PC-3 (cell line): ENCODE measurements at places on chromosomes 12 and 14.

DNA sequence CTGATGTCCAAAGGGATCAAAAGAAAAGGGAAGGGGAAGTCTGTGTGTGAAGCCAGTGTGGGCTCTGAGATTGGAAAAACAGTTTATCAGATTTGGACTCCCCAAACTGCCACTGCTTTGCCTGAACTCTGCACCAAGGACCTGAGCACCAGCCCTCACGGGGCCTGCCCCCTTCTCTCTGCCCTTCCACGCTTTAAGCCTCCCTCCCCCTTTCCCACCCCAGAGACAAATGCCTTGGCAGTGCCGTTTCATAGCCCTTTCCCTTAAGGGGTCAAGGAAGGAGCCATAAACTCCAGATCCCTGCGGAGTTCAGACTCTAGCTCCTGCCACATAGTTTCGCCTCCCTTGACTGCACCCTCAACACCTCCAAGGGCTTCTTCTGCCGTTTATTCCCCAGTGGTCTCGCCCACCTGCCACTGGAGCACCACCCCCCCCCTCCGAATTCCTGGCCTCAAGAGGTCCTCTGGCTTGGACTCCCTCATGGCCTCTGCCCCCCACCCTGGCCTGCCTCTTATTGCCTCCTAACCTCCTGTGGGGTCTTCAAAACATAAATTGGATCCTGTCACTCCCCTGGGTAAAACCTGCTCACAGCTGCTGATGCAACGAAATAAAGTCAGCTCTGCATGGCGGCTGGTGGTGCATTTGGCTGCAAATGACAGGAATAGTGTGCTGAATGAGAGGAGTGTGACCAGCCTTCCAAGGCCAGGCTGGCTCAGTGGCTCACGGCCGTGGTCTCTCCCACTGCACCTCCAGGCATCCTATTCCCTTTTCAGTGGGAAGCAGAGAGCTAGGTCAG is 18.8 kb downstream of the SLC25A29 start:
- no peak for DNase-seq

DNA sequence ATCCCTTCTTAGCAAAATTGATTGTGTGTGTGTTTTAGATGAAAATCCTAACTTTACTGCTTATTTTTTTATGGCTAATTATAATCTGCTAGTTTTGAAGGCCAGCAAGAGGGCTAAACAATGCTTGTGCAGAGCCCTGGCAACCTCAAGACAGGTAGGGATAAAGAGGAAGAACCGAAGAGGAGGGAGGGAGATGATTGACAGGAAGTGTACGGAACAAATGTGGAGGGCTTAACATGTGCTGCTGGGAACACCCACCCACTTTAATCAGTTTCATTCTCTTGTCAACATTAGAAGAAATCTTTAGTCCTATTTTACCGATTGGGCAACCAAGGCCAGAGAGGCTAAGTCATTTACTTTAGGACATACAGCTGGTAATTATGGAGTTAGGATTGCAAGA is 1.4 kb upstream of the WSCD2 start:
- no peak for DNase-seq

DNA sequence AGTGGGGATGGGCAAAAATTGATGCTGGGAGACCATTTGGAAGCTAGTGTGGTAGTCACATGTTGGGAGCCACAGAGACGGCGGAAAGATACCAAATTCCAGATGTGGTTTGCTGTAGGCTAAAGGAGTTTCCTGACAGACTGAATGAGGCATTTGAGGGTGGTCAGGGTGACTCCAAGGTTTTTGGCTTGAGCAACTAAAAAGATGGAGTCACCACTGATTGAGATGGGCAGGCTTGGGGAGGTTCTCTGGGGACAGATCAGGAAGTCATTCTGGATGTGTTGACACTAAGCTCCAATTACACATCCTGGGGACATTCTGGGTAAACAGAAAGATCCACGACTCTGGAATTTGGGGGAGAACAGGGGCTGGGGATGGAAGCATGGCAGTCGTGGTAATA is 15.5 kb upstream of the SERPINA9 start:
- DNase-seq: no peak

DNA sequence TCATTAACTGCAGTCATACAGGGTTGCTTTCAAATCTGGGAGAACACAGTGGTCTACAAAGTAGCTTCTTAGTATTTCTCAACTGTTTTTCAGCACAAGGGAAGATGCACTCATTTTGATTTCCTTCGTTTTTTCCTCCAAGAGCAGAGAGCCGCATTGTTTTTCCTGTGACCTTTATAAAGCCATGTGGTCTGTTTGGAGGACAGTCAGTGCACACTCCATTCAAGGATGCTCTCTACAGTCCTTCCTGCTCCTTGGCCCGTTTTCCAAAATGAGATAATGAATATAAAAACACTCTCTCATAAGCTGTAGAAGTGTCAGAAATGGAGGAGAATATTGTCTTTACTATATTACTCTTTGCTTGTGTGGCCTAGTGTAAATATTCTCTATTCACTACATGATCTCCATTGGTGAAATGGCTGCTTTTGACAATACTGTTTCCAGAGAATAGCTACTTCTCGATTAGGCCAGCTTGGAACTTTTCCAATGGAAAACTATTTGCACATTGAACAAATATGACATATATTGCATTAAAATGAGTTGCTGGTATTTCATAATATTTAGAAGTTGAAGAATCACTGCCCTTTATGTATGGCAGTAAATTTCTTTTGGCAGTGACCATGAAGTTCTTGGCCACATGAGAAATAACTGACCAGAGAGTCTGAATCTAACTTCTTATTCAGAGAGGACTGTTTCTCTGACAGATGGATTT is 393.1 kb upstream of the RGS6 start:
- peak; percentile 19 for DNase-seq

- DNase-seq: no peak
Measured at GRCh38 chr12:25942709-25943108, 15.8 kb upstream of the RASSF8 start.

- no peak for DNase-seq
Measured at GRCh38 chr12:80015660-80016059, 80.8 kb upstream of the PPP1R12A start.

DNA sequence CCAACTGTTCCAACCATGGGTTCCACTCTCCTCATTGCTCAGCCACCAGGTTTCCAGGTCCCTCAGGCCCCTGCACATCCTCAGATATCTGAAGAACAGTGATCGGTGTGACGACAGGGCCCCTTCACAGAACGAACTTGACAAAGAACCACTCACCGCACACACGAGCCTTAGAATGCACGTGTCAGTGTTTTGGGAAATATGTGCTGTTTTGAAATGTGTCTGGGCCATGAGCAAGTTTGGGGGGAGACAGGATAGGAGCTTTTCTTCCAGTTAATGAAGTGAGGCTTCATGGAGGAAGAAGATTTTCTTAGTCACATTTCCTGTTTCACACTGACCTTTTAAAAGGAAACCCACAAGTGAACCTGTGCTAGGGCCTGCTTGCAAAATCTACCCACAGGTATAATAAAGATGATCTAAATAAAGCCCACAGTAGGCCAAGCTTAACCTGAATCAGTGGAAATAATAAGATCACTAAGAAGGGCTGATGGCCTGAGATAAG is 58.6 kb downstream of the ZFP36L1 start:
- no peak for DNase-seq

DNA sequence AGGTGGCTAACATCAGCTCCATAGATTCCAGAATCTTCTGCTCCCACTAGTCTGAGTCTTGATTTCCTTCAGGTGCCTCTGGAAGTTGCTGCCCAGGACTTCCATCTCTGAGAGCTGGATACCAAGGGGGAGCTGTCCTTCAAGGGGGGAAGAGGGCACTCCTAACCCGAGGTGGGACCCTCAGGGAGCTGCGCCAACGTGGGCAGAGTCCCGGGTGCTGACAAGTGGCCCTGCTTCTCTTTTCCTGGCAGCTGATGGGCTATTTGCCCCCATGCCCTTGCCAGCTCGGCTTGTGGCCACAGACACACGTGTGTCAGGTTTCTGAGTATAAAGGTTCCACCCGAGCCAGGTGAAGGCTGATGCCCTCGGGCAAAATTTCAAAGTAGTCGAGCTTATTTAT is 272.5 kb downstream of the TTC8 start:
- DNase-seq: no peak

DNA sequence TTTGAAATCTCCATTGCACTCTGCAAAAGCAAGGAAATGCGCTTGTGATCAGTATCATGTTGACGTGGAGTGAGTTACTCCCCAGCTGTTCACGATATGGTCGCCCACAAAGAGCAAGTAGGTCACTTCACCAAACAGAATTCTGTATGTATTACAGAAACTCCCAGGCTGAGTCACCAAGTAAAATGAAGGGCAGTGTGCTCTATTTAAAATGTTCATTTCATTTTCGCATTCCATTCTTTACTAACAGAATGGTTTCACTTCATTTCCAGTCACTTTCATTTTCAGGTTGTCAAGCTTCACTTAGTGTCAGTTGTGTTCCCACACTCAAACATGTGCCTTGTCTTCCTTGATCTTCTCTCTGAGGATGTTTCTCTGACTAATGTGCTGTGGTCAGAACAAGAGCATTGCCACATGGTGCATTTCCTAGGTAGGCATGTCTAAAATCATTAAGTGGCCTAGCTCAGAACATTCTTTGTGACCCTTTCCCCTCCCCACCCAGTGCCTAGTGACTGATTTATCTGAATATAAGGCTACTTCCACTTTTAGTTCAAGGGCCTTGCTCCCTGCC is 391.2 kb downstream of the RAD51B start:
- DNase-seq: peak; percentile 78

- peak; percentile 83 for DNase-seq
Measured at GRCh38 chr12:79250960-79251755, 386.6 kb downstream of the SYT1 start.

DNA sequence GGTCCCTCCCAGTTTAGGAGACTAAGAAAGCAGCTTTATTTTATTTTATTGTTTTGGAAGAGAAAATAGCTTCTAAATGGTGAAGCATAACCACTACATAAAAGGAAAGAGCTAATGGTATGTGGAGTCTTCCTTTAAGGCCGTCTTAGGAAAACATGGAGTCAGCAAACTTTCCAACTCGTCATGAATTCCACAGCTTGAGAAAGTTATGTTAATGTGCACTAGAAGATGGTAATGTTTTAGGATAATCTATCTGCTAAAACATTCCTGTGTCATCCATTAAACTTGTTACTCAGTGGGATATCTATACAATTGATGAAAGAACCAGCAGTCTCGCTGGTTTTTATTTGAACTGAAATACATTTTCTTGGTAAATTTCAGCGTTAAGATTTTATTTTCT is 448.4 kb upstream of the SEL1L start:
- DNase-seq: no peak
